ENCODE measurements at places on chromosomes 7 and 10.
A peak's percentile ranks its signal among the peaks of the same experiment; 100 is the strongest.

- H3K27me3 ChIP-seq, result no peaks in the 10 kb centered on the region
- H3K27ac ChIP-seq, result no peak overlapping the region
- DNase-seq, result no peak
- no peaks in the 10 kb centered on the region for H3K4me1 ChIP-seq
- no peaks in the 10 kb centered on the region for H3K36me3 ChIP-seq
- no peak overlapping the region for H3K4me3 ChIP-seq
Observed at GRCh38 chr7:52504561-52504960, 530.9 kb upstream of the POM121L12 start.

DNA sequence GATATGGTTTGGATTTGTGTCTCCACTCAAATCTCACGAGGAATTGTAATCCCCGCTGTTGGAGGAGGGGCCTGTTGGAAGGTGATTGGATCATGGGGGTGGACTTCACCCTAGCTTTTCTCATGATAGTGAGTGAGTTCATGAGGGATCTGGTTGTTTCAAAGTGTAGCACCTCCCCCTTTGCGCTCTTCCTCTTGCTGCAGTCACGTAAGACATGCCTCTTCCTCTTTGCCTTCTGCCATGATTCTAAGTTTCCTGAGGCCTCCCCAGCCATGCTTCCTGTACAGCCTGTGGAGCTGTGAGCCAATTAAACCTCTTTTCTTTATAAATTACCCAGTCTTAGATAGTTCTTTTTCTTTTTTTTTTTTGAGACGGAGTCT, 17.1 kb downstream of the CDNF start:
- DNase-seq, result no peak
- no peaks in the 10 kb centered on the region for H3K36me3 ChIP-seq
- no peaks in the 10 kb centered on the region for H3K4me1 ChIP-seq
- H3K4me3 ChIP-seq, result no peak overlapping the region
- H3K27me3 ChIP-seq, result no peaks in the 10 kb centered on the region

GRCh38 chr10:36344240-36345174, 702.4 kb upstream of the FZD8 start:
- DNase-seq, result no peak
- no peaks in the 10 kb centered on the region for H3K27me3 ChIP-seq
- no peak overlapping the region for H3K27ac ChIP-seq
- no peaks in the 10 kb centered on the region for H3K4me1 ChIP-seq
- H3K36me3 ChIP-seq, result no peaks in the 10 kb centered on the region
- H3K4me3 ChIP-seq, result no peak overlapping the region

GRCh38 chr10:117994771-117995170, 52.0 kb downstream of the RAB11FIP2 start:
- no peak overlapping the region for H3K27ac ChIP-seq
- no peaks in the 10 kb centered on the region for H3K27me3 ChIP-seq
- no peak overlapping the region for H3K4me3 ChIP-seq
- no peak for DNase-seq

GRCh38 chr7:7385421-7385820, 150.3 kb downstream of the COL28A1 start:
- no peak overlapping the region for H3K27ac ChIP-seq
- H3K4me3 ChIP-seq, result no peak overlapping the region
- no peaks in the 10 kb centered on the region for H3K27me3 ChIP-seq
- no peaks in the 10 kb centered on the region for H3K36me3 ChIP-seq

GRCh38 chr10:119479532-119479931, 63.0 kb downstream of the RGS10 start:
- H3K27ac ChIP-seq, result no peak overlapping the region
- no peaks in the 10 kb centered on the region for H3K27me3 ChIP-seq

DNA sequence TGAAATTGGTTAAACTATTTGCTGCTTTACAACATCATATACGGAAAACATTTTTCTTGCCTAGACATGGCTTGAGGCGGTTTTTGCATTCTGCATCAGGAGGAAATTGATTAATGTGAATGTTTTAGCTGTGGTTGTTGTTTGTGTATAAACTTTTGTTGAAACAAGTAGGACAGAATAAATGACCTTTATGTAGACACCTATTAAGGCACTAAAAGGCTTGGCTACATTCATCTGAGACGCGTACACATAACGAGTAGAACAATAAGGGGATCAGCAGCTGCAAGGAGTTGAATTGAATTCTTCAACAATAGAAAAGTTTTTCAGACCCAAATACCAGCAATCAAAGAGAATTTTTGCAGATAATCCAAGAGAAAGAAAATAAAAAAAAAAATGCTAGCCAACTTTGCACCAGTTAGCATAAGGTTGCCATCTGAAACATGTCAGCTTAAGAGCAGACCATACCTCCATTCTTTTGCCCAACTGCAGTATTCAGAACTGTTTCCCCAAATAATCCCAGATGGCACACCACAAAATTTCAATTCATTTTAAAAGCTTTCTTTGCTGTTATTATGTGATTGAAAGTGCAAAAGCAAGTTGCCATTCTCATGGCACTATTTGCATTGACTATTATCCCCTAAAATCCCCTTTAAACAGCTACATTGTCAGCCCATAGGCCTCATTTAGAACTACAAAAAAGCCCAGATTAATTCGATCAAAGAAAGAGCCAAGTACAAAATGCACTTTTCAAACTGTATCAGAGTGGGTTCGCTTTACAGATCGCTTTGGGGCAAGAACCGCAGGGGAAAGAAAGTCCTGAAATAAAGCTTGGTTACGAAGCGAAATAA, 49.6 kb downstream of the GCC1 start:
- no peak overlapping the region for H3K4me3 ChIP-seq
- no peaks in the 10 kb centered on the region for H3K36me3 ChIP-seq
- no peak overlapping the region for H3K27ac ChIP-seq
- no peaks in the 10 kb centered on the region for H3K27me3 ChIP-seq

DNA sequence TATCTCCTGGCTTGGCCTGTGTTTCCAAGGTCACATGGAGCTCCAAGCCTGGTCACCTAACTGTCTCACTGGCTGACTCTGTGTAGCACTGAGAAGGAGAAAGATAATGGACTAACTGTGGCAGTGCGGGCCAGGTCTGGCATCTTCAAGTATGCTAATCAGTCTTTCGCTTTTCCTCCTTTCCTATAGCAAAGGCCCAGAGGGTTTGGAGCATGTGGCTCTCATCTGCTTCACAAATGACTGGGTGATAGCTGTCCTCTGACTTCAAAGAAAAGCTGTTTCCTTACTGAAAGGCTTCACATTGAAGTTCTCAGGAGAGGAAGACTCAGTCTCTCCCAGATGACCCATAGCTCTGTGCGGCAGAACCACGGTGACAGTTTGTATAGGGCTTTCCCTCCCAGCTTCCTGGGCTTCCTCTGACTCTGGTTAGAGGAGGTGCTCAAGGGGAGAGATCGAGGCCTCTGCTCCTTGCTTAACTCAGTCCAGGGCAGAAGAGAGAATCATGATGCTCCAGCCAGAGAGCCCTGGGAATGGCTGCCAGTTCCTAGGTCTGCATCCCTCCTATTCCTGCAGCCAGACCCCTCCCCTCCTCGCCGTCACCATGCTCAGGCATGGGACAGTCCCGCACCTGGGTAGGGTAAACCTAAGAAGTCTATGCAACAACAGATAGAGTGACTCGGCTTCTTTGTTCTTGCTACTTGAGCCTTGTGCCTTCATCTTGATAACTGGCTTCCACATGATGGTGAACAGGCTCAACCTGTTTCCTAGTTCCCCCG, 72.3 kb downstream of the CCDC71L start:
- no peaks in the 10 kb centered on the region for H3K4me1 ChIP-seq
- H3K27ac ChIP-seq, result no peak overlapping the region
- no peaks in the 10 kb centered on the region for H3K27me3 ChIP-seq
- DNase-seq, result no peak
- no peak overlapping the region for H3K4me3 ChIP-seq

- H3K27ac ChIP-seq, result no peak overlapping the region
- no peaks in the 10 kb centered on the region for H3K4me1 ChIP-seq
- no peak overlapping the region for H3K4me3 ChIP-seq
- no peaks in the 10 kb centered on the region for H3K36me3 ChIP-seq
Observed at GRCh38 chr7:14836571-14837189, 65.9 kb downstream of the DGKB start.

- no peak overlapping the region for H3K4me3 ChIP-seq
- no peak overlapping the region for H3K27ac ChIP-seq
- DNase-seq, result no peak
- no peaks in the 10 kb centered on the region for H3K27me3 ChIP-seq
- no peaks in the 10 kb centered on the region for H3K4me1 ChIP-seq
- no peaks in the 10 kb centered on the region for H3K36me3 ChIP-seq
Observed at GRCh38 chr7:80635533-80635932, 2.9 kb upstream of the CD36 start.

- no peak for DNase-seq
- H3K27ac ChIP-seq, result no peak overlapping the region
- H3K36me3 ChIP-seq, result no peaks in the 10 kb centered on the region
Observed at GRCh38 chr7:158655931-158656441, 48.6 kb downstream of the NCAPG2 start.

- H3K27ac ChIP-seq, result peak overlapping the region; percentile 93
- H3K4me1 ChIP-seq, result no peaks in the 10 kb centered on the region
- H3K36me3 ChIP-seq, result no peaks in the 10 kb centered on the region
- no peaks in the 10 kb centered on the region for H3K27me3 ChIP-seq
Observed at GRCh38 chr7:55019691-55020465, 1.1 kb downstream of the EGFR start.

GRCh38 chr7:132446260-132446659, 130.0 kb downstream of the PLXNA4 start:
- no peak for DNase-seq
- no peak overlapping the region for H3K27ac ChIP-seq
- no peaks in the 10 kb centered on the region for H3K4me1 ChIP-seq
- no peaks in the 10 kb centered on the region for H3K27me3 ChIP-seq
- H3K4me3 ChIP-seq, result no peak overlapping the region
- no peaks in the 10 kb centered on the region for H3K36me3 ChIP-seq

GRCh38 chr7:50265968-50266634, 38.4 kb upstream of the IKZF1 start:
- no peaks in the 10 kb centered on the region for H3K4me1 ChIP-seq
- H3K27ac ChIP-seq, result no peak overlapping the region
- no peaks in the 10 kb centered on the region for H3K36me3 ChIP-seq
- no peak for DNase-seq
- H3K27me3 ChIP-seq, result no peaks in the 10 kb centered on the region

GRCh38 chr7:66099551-66100407, 14.9 kb upstream of the CRCP start:
- H3K4me1 ChIP-seq, result no peaks in the 10 kb centered on the region
- H3K27ac ChIP-seq, result peak overlapping the region; percentile 92
- peak; percentile 87 for DNase-seq
- H3K36me3 ChIP-seq, result no peaks in the 10 kb centered on the region

DNA sequence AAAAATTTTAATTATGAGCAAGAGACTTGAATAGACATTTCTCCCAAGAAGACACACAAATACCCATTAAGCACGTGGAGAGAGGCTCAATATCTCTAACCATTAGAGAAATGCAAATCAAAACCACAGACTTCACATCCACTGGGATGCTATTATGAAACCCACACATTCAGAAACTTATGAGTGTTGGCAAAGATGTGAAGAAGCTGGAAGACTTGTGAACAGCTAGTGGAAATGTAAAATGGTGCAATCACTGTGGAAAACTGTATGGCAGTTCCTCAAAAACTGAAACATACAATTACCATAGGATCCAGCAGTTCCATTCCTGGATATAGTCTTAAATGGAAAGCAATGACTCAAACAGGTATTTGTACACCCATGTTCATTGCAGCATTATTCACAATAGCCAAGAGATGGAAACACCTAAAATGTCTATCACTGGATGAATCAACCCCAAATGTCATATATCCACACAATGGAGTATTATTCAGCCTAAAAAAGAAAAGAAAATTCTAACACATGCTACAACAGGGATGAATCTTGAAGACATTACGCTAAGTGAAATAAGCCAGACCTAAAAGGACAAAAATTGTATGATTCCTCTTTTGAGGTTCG, 53.5 kb upstream of the FRMD4A start:
- DNase-seq, result no peak
- H3K27ac ChIP-seq, result no peak overlapping the region
- H3K4me1 ChIP-seq, result no peaks in the 10 kb centered on the region
- no peaks in the 10 kb centered on the region for H3K27me3 ChIP-seq
- H3K4me3 ChIP-seq, result no peak overlapping the region

GRCh38 chr7:134368851-134369544, 52.3 kb upstream of the SLC35B4 start:
- no peaks in the 10 kb centered on the region for H3K27me3 ChIP-seq
- no peak overlapping the region for H3K4me3 ChIP-seq
- no peak for DNase-seq
- no peaks in the 10 kb centered on the region for H3K36me3 ChIP-seq
- H3K4me1 ChIP-seq, result no peaks in the 10 kb centered on the region

DNA sequence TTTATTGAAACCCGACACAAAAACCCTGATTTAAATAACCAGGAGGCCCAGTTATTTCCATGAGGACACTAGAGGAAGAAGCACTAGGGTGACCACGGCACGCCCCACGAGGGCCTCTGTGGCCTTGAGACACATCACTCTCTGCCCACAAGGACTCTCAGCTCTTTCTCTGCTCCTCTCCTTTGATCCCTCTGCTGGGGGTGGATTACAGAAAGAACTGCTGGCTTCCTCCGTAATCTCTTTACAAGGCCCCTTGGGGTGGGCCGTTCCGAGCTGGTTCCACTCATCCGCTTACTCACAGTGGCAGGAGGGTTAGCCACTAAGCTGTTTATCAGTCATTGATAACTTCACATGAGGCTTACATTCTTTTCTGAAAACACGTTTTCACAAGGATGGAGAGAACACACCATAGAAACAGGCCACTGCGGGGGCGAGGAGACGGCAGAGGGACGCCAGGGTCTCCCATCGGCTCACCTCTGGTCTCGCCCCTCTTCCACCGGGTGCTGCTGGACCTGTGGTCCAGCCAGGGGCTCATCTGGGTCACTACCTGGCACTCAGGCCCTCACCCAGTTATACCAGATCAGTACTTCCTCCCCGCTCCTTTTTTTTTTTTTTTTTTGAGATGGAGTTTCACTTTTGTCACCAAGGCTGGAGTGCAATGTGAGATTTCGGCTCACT, 17.6 kb upstream of the PFKFB3 start:
- no peaks in the 10 kb centered on the region for H3K27me3 ChIP-seq
- H3K4me1 ChIP-seq, result no peaks in the 10 kb centered on the region
- H3K4me3 ChIP-seq, result no peak overlapping the region
- no peak overlapping the region for H3K27ac ChIP-seq
- no peak for DNase-seq
- no peaks in the 10 kb centered on the region for H3K36me3 ChIP-seq

DNA sequence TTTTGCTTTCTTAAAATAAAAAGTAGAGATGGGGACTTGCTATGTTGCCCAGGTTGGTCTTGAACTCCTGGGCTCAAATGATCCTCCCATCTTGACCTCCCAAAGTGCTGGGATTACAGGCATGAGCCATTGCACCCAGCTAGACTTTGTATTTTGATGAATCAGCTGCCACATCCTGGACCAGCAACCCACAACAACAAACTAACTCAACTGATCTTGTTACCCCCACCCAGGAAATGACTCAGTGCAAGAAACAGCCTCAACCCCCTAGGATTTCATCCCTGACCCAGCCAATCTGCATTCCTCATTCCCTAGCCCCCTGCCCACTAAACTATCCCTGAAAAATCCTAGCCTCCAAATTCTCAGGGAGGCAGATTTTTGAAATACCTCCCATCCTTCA, 123.8 kb downstream of the IPMK start:
- no peak for DNase-seq
- no peaks in the 10 kb centered on the region for H3K27me3 ChIP-seq
- H3K4me1 ChIP-seq, result no peaks in the 10 kb centered on the region
- H3K4me3 ChIP-seq, result no peak overlapping the region
- H3K27ac ChIP-seq, result no peak overlapping the region
- H3K36me3 ChIP-seq, result no peaks in the 10 kb centered on the region

- no peaks in the 10 kb centered on the region for H3K36me3 ChIP-seq
- no peak for DNase-seq
- no peaks in the 10 kb centered on the region for H3K4me1 ChIP-seq
Observed at GRCh38 chr7:17130281-17131059, 168.0 kb upstream of the AHR start.

GRCh38 chr7:133255486-133255885, 2.6 kb downstream of the EXOC4 start:
- H3K4me3 ChIP-seq, result no peak overlapping the region
- DNase-seq, result no peak
- H3K27ac ChIP-seq, result no peak overlapping the region
- H3K36me3 ChIP-seq, result no peaks in the 10 kb centered on the region
- no peaks in the 10 kb centered on the region for H3K4me1 ChIP-seq

Data from uterus (tissue), 4 donors.